Stimulated activated CD4-positive, alpha-beta T cell treated with anti-CD3 and anti-CD28 coated beads, Interleukin-4, amount 100 ng/mL, for 48 hours (primary cell): ENCODE measurements at places on chromosomes 2 and 18.

GRCh38 chr2:23617811-23618215 lies 232.8 kb downstream of the KLHL29 start:
- no peak for DNase-seq

DNA sequence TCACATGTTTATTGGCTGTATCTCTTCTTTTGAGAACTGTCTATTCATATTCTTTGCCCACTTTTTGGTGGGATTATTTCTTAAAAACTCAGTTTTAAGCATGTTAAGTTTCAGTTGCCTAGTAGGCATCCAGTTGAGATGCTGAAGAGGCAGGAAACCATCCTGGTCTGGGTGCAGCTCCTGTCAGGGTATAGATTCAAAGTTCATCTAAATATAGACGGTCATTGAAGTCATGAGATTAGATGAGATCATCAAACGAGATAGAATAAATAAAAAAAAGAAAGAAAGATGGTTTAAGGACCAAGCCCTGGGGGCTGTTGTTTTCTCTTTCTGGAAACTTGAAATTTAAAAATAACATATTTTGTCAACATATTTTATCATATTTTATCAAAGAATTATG lies 9.2 kb upstream of the DNAH7 start:
- no peak for DNase-seq

- no peak for DNase-seq
Observed at GRCh38 chr2:173326806-173327205, 27.9 kb upstream of the CDCA7 start.

GRCh38 chr2:238821944-238822670 lies 25.8 kb upstream of the TWIST2 start:
- DNase-seq = no peak

DNA sequence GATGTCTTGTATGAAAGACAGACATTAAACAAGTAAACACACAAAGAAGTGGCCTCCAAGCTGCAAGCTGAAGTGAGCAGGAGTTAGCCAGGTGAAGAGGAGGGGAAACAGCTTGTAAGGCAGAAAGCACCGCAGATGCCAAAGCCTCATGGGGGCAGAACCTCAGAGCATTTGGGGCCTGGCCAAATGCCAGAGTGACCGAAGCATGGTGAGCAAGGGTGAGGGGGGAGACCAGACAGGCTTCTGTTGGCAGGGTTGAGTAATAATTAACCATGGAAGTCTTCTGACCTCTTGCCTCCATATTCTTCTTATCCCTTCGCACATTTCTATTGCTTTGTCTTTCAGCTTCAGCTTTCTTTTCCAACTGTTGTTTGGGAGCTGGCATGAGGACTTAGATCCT lies 5.6 kb downstream of the QPCT start:
- no peak for DNase-seq

GRCh38 chr18:2636126-2636631 lies 19.3 kb upstream of the SMCHD1 start:
- no peak for DNase-seq

- no peak for DNase-seq
Observed at GRCh38 chr2:65453916-65454315, 21.5 kb upstream of the SPRED2 start.

DNA sequence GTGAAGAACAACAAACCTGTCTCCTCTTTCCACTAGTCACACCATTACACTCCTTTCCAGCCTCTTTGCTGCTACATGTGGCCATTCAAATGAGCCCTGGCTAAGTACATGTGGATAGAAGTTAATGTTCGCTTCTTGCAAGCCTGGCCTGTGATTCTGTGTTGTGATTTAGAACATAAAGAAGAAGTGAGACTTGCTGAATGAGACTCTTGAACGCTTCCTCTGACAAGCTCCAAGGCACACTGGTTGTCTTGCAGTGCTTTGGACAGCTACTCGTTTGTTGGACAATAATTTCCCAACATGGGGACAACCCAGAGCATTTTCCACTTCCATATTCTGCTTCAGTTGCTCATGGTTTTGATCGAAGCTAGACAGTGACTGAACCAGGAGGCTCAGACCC lies 57.3 kb downstream of the CCDC74A start:
- no peak for DNase-seq

- DNase-seq = no peak
Observed at GRCh38 chr18:63534615-63535014, 7.6 kb upstream of the SERPINB12 start.

GRCh38 chr2:113005030-113005509 lies at the start of gene IL36A:
IL36A (plus strand) TSS chr2:113005459; CDS start chr2:113005872, 413 bp downstream.
- no peak for DNase-seq

DNA sequence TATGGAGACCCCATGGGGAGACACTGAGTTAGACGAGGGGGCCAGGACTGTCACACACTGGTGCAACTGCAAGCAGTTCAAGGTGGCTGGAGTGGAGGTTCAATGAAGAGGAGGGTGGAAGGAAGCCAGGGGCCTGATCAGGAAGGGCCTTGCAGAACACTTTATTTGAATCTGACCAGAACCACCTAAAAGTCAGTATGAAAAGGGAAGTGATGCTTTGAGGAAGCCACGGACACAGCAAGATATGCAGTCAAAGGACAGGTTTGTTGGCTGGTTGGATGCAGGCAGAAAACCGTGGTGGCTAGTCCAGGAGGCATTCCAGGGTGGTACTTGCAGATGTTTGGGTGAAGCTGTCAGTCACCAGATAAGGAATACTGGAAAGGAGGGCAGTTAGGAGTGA lies 3.5 kb upstream of the FAM124B start:
- no peak for DNase-seq

GRCh38 chr2:179186126-179186525 lies 78.5 kb downstream of the SESTD1 start:
- DNase-seq = no peak

DNA sequence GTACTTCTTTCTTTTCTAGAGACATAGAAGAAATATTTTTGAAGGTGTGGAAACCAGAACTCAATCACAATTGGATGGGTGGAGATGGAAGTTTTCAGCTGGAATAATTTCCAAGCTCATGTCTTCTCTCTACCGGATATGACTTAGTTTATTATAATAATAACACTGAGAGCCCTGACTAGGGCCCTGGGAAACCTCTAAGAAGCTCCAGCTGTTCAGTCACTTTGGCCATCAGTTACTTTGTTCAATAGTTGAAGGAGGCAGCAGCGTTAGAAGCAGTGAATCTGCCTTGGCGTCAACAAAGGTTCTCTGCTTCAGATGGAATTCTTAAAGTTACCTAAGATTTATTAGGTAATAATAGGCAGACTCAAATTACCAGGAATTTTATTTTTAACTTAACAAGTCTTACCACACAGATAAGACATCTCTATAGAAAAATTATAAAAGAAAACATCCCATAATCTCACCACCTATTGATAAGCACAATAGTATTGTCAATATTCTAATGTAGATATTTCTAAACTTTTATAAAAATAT lies 293.8 kb upstream of the CHAC2 start:
- no peak for DNase-seq

- DNase-seq = no peak
Observed at GRCh38 chr2:30641765-30642345, 165.4 kb downstream of the CAPN13 start.

DNA sequence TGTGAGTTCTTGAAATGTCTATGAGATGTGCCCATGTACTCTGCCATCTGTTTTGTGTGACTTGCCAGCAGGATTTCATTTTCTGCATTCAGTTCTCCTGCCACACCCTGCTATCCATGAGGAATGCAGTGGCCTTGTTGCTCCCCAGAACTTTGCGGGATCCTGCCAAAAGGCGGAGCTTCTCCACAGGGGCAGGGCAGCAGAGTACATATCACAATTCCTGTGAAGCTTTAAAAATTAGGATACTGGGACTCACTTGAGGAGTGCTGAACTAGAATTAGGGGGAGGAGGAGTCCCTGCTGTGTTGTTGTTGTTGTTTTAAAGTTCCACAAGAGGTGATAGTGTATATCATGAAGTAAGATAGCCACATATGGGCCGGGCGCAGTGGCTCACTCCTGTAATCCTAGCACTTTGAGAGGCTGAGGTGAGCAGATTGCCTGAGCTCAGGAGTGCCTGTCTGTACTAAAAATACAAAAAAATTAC lies 76.4 kb downstream of the TANC1 start:
- DNase-seq = no peak

DNA sequence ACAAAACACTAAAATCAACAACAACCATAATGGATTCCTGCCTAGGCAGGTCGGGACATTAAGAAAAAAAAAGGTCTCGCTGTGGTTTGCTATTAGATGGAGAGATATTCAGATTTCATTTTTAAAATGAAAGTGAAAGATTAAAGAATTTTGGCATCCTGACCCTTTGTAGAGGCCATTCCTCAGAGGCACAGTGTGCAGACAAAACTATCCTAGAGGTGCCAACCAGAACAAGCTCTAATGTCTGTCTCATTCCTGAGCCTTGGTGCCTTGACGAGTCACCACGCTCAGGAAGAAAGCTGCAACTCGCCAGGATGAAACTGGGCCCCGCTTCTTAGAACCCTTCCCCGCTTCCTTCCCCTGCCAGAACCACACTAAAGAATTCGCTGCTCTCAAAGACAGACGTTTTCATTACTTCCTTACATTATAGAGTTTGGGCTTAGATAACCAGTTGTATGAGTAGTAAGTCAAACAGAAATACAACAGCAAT lies 156.0 kb downstream of the TGIF1 start:
- DNase-seq = no peak

GRCh38 chr2:102801098-102801718 lies 39.4 kb downstream of the TMEM182 start:
- DNase-seq = no peak

- no peak for DNase-seq
Observed at GRCh38 chr2:199659207-199659606, 191.8 kb downstream of the FTCDNL1 start.

DNA sequence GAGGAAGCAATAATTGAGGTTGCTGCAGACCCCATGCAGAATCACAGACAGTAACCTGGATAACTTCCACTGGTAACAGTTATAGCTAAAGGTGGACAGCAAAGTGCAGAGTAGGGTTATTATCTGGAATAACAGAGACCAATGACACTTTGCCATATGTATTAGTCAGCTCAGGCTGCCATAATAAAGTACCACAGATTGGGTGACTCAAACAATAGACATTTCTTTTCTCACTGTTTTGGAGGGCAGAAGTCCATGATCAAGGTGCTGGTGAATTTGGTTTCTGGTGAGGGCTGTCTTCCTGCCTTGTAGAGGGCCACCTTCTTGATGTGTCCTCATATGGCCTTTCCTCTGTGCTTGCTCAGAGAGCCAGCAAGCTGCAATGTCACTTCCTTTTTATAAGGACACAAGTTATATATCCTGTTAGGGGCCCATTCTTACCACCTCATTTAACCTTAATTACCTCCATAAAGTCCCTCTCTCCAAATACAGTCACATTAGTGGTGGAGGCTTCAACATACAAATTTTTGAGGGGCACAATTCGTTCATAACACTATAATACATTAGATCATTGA lies 191.0 kb upstream of the LRP1B start:
- DNase-seq = no peak

DNA sequence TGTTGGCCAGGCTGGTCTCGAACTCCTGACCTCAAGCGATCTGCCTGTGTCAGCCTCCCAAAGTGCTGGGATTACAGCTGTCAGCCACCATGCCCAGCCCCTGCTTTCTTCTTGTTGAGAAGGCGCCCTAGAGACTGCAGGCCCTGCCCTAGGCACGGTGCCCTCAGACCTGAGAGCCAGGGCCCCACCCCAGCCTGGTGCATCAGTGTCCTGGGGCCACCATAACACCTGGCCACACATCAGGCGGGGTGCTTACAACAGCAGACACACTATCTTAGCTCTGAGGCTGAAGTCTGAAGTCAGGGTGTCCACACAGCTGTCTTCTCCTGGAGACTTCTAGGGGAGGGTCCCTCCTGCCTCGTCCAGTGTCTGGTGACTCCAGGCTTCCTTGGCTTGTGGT lies 120.6 kb downstream of the NDUFA10 start:
- no peak for DNase-seq

DNA sequence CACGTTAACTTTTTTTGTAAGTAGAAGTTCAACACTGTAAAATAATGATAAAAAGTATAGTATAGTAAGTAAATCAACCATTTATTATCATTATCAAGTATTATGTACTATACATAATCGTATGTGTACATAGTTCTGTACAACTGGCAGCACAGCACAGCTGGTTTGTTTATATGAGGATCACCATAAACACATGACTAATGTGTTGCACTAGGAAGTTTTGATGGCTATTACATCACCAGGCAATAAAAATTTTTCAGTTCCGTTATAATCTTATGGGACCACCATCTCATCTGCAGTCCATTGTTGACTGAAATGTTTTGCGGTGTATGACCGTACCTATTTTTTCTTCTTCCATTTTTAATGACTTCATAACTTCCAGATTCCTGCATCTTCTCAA lies 39.2 kb upstream of the ZNF385B start:
- DNase-seq = no peak

GRCh38 chr2:198178766-198179165 lies 374.4 kb downstream of the PLCL1 start:
- no peak for DNase-seq

DNA sequence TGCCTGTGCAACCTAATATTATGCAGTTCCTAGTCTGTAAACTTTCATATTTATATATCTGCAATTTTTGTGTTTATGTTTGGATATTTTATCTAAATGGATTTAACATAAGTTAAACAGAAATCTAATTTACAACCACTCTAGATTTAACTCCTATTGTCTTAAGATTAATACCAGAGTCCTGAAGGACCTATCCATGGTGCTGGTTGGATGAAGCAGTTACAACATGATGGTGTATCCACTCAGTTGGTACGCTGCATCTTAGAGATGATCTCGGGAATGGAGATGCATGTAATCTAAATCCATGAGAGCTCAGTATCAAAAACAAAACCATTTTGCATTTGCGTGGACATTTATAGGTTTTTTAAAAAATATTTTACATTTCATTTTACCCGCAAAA lies 745.9 kb upstream of the SLC8A1 start:
- no peak for DNase-seq

- DNase-seq = no peak
Observed at GRCh38 chr2:196750291-196750923, 49.1 kb downstream of the GTF3C3 start.

DNA sequence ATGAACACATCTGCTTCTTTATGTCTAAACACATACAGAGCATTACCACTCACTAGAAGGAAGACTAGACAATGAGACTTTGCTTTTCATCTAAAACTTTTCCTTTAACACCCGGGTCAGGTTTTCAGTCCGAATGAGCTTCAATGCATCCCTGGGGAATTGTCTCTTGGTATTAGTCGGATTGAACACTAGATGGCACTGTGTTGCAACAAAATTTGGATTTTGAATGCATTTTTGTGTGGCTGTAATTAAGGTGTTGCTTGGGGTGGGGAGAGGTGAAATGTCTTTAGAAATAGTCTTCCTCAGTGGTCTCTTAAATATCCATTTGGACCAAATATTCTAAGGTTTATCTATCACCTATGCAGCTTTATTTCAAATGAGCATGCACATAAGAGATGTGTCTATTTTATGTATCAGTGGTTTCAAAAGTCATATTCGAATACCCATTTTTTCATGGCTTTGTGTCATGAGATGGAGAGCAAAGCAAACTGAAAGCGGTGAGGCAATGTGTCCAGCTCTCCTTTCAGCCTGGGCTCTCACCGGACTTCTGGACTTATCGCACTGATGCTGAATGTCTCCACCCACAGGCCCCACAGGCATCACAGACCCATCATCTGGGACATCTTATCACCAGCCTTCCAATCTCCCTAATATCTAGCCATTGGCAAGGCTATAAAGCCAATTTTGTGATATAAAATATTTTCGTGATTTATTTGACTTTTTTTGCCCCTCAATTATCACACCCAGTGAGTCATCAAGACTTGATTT lies 510.3 kb downstream of the RNF144A start:
- DNase-seq = no peak

GRCh38 chr2:219161097-219161496 lies 482 bp upstream of the NHEJ1 start:
- DNase-seq = no peak

GRCh38 chr2:107376909-107377308 lies 449.8 kb upstream of the RGPD4 start:
- DNase-seq = no peak
